Cardiac fibroblast (primary cell): ENCODE measurements at places on chromosomes 5 and 9.

GRCh38 chr5:155595791-155596190 lies 582.2 kb downstream of the KIF4B start:
- DNase-seq, result no peak

DNA sequence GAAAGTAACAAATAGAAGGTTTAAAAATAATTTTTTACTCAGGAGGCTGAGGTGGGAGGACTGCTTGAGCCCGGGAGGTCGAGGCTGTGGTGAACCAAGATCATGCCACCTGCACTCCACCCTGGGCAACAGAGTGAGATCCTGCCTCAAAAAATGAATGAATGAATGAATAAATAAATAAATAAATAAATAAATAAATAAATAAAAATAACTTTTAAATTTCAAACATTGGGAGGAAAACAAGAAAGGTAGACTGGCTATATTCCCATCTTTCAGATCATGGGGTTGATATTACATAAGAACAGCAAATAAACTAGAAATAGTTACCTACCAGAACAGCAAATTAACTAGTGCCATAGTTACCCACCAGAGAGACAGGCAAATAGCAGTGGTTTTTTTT lies 75.7 kb downstream of the LHX2 start:
- no peak for DNase-seq

DNA sequence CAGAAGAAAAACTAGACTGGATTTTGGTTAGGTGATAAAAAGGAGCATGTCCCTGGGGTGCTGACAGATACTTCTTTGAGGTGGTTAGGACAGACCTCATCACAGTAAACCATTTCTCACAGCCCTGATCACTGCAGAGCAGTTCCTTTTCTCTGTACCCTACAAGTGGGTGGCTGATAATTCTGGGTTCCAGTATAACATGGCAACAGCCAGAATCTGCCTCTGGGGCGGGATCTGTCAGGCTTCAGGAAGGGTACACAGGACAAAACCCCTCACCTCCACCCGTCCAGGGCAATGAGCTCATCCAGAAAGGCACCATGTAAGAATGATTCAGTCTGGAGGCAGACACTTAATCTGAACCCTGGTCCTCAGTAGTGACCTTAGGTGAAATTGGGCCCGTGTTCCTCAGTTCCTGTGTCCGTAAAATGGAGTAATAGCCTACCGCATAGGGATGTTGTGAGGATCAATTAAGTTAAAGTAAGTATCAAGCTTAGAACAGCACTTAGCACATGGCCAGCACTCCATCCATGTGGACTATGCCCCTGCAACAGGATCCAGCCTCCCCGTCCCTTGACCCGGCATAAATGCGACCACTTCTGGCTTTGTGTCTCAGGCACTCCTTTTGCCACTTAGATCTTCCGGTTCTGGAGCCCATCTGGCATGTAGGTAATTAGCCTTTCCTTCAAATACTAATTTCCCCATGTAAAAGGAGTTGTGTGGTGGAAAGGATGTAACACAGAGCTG lies 129.2 kb downstream of the LHFPL2 start:
- DNase-seq, result no peak

DNA sequence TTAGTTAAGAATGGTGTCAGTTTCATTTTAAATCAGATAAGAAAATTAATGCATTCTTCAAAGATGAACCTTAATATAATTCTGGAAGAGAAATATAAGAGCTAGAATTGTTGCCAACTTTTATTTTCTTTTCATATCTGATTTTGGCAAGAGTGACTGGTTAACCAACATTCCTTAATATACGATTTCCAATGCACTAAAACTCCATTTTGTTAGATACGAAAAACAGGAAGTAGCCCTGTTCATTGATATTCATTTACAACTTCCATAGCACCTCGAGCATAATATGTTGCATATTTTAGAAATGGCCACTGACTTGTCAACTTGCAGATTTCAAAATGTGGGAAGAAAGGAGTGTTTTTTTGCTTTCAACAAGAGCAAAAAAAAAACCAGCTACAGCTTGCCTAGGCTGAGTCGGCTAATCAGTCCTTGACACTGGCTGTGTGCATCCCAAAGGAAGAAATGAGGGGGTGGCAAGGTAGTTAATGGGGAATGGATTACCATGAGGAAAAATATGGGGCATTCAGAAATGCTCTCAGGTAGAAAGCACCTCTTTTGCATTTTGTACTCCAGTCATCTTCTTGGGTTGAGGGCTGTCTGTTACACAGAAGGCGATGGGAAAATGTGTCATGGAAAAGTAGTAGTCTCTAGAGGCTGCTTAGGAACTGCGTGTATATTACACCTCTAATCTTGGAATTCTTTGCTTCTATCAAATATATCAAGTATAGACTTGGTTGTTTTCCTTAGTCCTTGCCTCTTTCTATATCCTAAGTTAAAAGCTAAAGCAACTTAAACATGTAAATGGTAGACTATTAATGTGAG lies 3.9 kb downstream of the MAP3K1 start:
- peak; percentile 44 for DNase-seq
